ENCODE measurements at places on chromosomes 3 and 15. TPM values are rescaled to one million over a fixed set of nuclear protein-coding genes. Genes with fewer than 3 reads are reported as not detected.

The ALDH1L1 gene
- total RNA-seq = 0.08 TPM

The C3orf20 gene
- not detected for total RNA-seq

- no peak for DNase-seq
Measured at GRCh38 chr15:98843844-98844243, 163.7 kb downstream of the PGPEP1L start.

- no peak for DNase-seq
Measured at GRCh38 chr3:179447251-179447650, 4.0 kb downstream of the GNB4 start.

DNA sequence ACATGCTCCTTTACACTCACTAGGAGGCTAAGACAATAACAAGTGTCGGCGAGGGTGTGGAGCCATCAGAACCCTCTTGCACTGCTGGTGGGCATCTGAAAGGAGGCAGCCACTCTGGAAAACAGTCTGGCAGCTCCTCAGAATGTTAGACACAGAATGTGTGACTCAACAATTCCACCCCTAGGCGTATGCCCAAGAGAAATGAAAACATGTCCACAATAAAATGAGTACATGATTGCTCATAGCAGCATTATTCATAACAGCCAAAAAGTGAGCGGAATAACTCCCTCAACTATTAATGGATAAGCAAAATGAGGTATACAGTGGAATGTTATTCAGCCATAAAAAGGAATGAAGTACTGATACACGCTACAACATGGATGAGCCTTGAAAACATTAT is 57.8 kb downstream of the WNT7A start:
- DNase-seq = no peak

- DNase-seq = peak; percentile 25
Measured at GRCh38 chr3:125110016-125110875, 54.4 kb upstream of the HEG1 start.

DNA sequence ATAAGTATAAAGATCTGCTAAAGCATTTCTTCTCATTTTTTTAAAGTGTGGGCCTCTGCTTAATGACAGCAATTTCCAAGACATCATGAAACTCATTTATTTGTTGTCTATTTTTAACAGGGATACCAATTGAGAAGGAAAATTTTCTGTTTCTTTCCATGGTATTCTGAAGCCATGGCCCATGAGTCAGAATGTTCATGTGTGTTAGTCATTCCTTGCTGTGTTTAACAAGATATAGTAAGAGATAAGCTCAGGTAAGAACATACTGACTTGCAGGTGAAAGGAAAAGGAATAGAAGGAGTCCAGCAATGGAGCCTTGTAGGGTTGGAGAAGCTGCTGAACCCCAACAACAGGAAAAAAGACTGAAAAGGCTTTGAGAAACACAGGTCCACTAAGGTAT is 17.0 kb upstream of the ARID3B start:
- DNase-seq = no peak
